ENCODE measurements at places on chromosomes 2 and 18.

GRCh38 chr18:26407736-26408601 is 140.4 kb downstream of the KCTD1 start:
- H3K4me1 ChIP-seq, result no peaks in the 10 kb centered on the region
- no peaks in the 10 kb centered on the region for H3K27me3 ChIP-seq
- H3K36me3 ChIP-seq, result no peaks in the 10 kb centered on the region
- no peak for DNase-seq
- H3K27ac ChIP-seq, result no peak overlapping the region

- peak overlapping the region; percentile 69 for H3K27ac ChIP-seq
- H3K36me3 ChIP-seq, result no peaks in the 10 kb centered on the region
- H3K4me1 ChIP-seq, result peaks cover 26% of the 10 kb centered on the region
- no peaks in the 10 kb centered on the region for H3K27me3 ChIP-seq
- DNase-seq, result no peak
These were observed 303.9 kb downstream of the ZNF407 start for GRCh38 chr18:74901362-74902146.

GRCh38 chr18:59085797-59086196 is 53.9 kb upstream of the SEC11C start:
- H3K4me3 ChIP-seq, result no peak overlapping the region
- no peak for DNase-seq
- H3K4me1 ChIP-seq, result peaks cover 4% of the 10 kb centered on the region
- peaks cover 18% of the 10 kb centered on the region for H3K27me3 ChIP-seq

DNA sequence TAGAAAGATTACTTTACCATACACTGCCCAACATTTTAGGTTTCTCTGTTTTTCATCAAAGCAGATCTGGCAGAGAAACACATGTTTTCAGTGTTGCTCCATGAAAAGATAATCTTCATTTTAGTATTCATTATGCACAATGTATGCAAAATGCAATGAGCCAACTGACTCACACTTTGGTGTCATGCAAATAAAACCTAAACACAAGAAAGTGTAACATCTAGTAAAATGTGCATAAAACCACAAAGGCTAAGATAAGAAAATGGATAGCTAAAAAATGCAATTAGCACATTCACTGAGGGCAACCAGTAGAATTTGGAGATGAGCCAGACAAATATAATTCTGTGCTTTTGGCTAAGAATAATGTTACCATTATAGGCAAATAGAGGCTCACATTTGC is 203.5 kb upstream of the UBE2E3 start:
- H3K36me3 ChIP-seq, result no peaks in the 10 kb centered on the region
- no peak overlapping the region for H3K4me3 ChIP-seq
- H3K27me3 ChIP-seq, result no peaks in the 10 kb centered on the region
- H3K4me1 ChIP-seq, result no peaks in the 10 kb centered on the region
- no peak overlapping the region for H3K27ac ChIP-seq
- no peak for DNase-seq

DNA sequence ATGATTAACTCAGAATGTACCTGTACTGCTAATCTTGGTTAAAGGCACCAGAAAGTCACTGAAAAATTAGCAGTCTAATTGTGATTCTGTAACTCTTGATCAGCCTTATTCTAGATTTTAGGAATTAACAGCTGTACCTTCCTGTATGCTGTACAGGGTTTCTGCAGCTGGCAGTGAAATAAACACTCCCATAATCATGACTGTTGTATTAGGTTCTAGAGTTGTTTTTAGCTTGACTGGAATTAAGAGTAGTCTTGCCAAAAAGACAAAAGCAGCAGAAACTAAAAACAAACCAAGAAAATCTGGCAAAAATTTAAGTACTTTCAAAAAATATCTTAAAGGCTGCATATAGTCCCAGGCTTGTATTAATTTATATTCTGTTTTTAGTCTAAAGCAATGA is 103.5 kb downstream of the SOS1 start:
- H3K27me3 ChIP-seq, result no peaks in the 10 kb centered on the region
- no peak overlapping the region for H3K4me3 ChIP-seq
- peaks cover 5% of the 10 kb centered on the region for H3K4me1 ChIP-seq
- peaks cover 52% of the 10 kb centered on the region for H3K36me3 ChIP-seq
- DNase-seq, result no peak

GRCh38 chr2:203972066-203972465 is 35.5 kb downstream of the ICOS start:
- no peaks in the 10 kb centered on the region for H3K36me3 ChIP-seq
- H3K27me3 ChIP-seq, result peaks cover 4% of the 10 kb centered on the region
- no peak overlapping the region for H3K4me3 ChIP-seq
- no peak overlapping the region for H3K27ac ChIP-seq
- DNase-seq, result no peak

GRCh38 chr18:39795350-39795749 is 2159.7 kb upstream of the PIK3C3 start:
- H3K27ac ChIP-seq, result no peak overlapping the region
- H3K4me1 ChIP-seq, result no peaks in the 10 kb centered on the region
- DNase-seq, result no peak
- H3K27me3 ChIP-seq, result no peaks in the 10 kb centered on the region

DNA sequence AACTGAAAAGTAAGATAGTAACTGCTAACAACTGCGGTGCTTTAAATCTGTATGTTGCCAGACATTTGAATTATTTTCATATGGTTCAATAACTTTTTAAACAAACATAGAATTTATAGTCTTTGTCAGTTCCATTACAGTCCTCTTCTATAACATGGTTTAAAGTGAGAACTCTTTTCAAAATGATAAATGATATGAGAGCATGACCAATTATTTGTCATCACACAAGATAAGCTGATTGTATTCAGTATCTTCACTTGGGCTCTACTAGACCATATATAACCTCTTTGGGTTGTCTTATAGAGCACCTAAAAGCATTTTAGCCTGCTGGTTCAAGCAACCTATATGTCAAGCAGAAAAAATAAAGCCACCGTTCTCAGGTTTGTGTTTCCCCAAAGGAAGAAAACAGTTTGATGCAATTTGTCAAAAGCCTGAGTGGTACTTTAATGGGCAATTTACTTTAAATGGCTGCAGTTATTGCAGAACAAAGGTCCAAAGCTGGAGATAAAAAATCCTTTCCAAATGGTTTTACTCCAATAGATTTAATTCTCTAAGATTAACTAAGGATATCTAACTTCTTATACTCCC is 298.4 kb downstream of the FSIP2 start:
- DNase-seq, result no peak
- H3K27me3 ChIP-seq, result no peaks in the 10 kb centered on the region
- no peaks in the 10 kb centered on the region for H3K36me3 ChIP-seq
- no peaks in the 10 kb centered on the region for H3K4me1 ChIP-seq

- no peak overlapping the region for H3K4me3 ChIP-seq
- H3K4me1 ChIP-seq, result no peaks in the 10 kb centered on the region
- H3K27me3 ChIP-seq, result no peaks in the 10 kb centered on the region
- no peak overlapping the region for H3K27ac ChIP-seq
- no peaks in the 10 kb centered on the region for H3K36me3 ChIP-seq
These were observed 647.5 kb upstream of the SETBP1 start for GRCh38 chr18:44033144-44033701.

DNA sequence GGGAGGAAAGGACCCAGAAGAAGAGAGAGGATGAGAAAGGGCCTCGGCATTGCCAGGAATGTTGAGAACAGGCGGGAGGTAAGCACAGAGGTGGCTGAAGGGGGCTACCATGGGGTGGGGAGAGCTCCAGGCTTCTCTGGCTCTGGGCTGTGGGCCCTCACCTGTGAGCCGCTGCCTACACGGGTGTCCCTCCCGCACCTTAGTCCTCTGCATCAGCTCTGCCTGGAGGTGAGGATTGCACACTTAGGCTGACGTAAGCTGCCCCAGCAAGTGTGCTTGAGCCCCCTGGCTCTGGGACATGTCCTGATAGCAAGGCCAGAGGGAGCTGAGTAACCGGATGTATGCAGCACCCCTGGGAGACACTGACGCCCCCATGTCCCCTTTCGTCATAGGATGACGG is 33.9 kb downstream of the TMEM18 start:
- no peak for DNase-seq
- no peaks in the 10 kb centered on the region for H3K4me1 ChIP-seq
- H3K27me3 ChIP-seq, result peaks cover 9% of the 10 kb centered on the region
- H3K4me3 ChIP-seq, result no peak overlapping the region
- no peak overlapping the region for H3K27ac ChIP-seq

DNA sequence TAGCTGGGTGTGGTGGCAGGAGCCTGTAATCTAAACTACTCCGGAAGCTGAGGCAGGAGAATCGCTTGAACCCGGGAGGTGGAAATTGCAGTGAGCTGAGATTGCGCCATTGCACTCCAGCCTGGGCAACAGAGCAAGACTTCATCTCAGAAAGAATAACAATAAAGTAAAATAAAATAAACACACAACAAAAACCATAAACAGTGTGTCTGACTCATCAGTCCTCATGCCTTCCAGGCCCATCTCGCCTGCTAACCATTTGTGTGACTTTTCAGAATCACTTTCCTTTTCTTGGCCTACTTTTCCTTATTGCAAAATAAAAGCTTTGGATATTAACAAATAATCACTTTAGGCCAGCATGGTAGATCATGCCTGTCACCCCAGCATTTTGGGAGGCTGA is 42.0 kb upstream of the ASXL2 start:
- no peak overlapping the region for H3K4me3 ChIP-seq
- no peaks in the 10 kb centered on the region for H3K36me3 ChIP-seq
- H3K27me3 ChIP-seq, result no peaks in the 10 kb centered on the region
- H3K27ac ChIP-seq, result no peak overlapping the region
- peaks cover 11% of the 10 kb centered on the region for H3K4me1 ChIP-seq
- DNase-seq, result no peak

DNA sequence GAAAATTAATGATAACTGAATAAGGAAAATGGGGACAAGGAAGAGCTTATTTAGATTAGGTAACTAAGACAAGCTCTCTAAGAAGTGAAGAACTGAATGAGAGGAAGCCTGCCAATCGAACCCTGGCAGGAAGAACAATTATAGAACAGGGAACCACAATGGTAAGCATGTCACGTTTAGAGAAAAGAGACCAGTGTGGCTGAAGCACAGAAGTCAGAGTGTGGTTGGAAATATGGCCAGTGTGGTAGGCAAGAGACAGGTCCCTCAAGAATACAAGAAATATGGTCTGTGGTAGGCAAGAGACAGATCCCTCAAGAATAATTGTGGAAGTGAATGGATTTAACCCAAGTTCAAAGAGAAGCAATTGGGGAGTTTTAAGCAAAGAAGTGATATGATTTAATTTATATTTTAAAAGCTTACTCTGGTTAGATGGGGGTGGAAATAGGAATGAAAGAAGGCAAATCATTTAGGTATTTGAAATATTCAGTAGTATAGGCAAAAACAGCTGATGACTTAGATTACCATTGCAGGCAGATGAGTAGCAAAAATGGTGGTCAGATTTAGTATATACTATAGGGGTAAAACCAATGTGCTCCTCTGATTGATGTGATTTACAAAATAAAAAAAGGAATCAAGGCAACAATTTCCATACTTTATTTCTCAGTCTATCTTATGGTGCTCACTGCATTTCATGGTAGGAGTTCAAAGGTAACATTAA is 38.8 kb upstream of the ERMN start:
- H3K4me1 ChIP-seq, result peaks cover 12% of the 10 kb centered on the region
- DNase-seq, result no peak
- no peaks in the 10 kb centered on the region for H3K27me3 ChIP-seq

GRCh38 chr2:61693744-61694143 is 155.6 kb upstream of the XPO1 start:
- no peak for DNase-seq
- H3K36me3 ChIP-seq, result no peaks in the 10 kb centered on the region
- peak overlapping the region; percentile 77 for H3K4me3 ChIP-seq
- H3K27me3 ChIP-seq, result no peaks in the 10 kb centered on the region

GRCh38 chr2:29281086-29281915 is 166.1 kb downstream of the CLIP4 start:
- no peaks in the 10 kb centered on the region for H3K4me1 ChIP-seq
- H3K36me3 ChIP-seq, result no peaks in the 10 kb centered on the region
- H3K27ac ChIP-seq, result no peak overlapping the region
- H3K27me3 ChIP-seq, result peaks cover 20% of the 10 kb centered on the region

DNA sequence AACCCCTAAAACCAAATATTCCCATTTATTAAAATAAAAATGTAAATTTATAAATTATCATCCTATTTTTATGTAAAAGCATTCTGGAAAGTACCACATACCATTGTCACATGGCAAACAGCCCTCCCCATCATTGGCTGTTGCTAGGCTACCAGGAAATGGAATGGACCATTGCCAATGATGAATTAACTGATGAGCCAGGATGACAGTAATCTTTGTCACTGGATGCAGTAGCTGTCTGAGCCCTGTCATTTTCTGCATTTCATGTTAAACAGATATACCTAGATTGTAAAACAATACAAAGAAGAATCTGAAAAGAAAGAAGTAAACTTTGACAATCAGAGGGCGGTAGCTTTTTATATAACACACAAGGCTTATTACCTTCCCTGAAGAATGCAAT is 641.4 kb downstream of the BCL11A start:
- no peak overlapping the region for H3K27ac ChIP-seq
- H3K36me3 ChIP-seq, result no peaks in the 10 kb centered on the region
- no peak overlapping the region for H3K4me3 ChIP-seq
- DNase-seq, result no peak

DNA sequence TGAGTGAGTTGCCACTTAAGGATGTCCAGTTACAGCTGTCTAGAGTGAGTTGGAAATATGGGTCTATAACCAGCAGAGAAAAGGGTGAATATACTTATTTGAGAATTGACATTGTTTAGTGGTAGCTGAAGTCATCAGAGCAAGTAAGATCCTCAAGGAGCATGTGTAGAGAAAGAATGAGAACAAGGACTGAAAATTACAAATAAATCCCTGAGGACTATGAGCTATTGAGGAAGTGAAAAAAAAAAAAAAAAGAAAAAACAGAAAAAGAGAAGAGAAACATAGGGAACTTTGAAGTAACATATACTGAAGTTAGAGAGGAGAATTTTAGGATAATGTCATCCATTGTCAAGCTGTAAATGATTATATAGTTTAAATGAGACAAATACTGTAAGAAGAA is 134.0 kb upstream of the CCDC68 start:
- H3K4me1 ChIP-seq, result no peaks in the 10 kb centered on the region
- no peaks in the 10 kb centered on the region for H3K36me3 ChIP-seq
- no peak for DNase-seq
- no peak overlapping the region for H3K27ac ChIP-seq
- no peak overlapping the region for H3K4me3 ChIP-seq
- no peaks in the 10 kb centered on the region for H3K27me3 ChIP-seq

DNA sequence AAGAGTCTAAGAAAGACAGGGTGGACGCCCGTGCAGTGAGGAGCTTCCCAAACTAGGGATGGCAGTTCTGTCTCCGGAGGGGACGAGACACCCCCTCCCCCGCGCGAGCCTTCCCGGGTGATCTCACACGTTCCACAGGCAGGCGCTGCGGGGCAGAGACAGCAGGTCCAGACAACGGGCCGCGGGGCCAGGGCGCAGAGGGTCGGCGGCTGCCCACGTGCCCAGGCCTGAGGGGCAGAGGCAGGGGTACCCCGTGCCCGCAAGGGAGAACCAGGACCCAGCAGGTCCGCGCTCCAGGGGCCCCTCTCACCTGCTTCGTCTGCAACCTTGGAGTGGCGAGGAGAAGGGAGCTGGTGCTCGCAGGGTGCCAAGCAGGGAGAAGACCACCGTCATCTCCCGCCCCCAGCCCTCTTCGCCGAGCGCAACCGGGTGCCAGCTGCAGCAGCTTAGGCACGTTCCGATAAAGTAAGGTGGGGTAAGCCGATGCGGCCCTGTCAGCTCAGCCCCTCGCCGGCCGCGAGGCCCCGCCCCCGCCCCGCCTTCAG is at the start of gene GPR155:
GPR155 (minus strand) TSS at position 467 of the 545 bp plus-strand sequence. CDS start 5,073 bp downstream, outside the sequence.
- H3K27me3 ChIP-seq, result no peaks in the 10 kb centered on the region
- peak; percentile 55 for DNase-seq
- peak within 1 kb of the TSS; percentile 85 for H3K4me3 ChIP-seq

Data from activated CD4-positive, alpha-beta memory T cell treated with anti-CD3 and anti-CD28 coated beads, Interleukin-2, amount 10 ng/mL, durations not matched to agents 7 days and 5 days (primary cell).